ENCODE measurements at places on chromosomes 11 and 22.
A peak's percentile ranks its signal among the peaks of the same experiment; 100 is the strongest.

DNA sequence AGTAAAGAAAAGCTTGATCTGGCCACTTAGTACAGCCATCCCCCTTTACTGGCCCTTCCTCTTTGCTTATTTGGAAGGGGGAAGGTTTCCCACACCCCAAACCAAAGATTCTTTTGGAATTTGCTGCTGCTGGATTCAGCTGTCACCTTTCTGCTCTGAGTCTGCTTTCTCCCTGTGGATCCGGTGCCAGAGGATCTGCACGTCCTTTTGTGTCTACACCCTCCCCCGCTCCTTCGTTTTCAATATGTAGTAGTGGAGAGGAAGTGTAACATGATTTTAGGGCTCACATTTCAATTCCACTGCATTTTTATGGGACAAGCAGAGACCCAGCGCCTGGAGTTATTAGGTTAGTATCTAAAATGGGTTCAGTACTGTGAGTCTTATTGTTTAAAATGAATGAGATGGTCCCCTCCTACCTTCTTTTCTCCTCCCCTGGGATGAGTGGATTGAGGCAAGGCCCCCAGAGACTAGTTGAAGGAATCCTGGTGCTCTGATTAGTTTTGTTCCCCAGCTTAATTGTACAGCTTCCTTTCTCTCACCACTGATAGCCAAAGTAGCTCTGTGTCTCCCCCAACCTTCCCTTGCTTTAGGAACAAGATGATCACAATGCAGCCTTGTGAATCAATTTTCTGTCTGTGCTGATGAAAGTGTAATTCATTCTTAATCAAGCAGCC is 30.5 kb upstream of the CABP7 start:
- DNase-seq = no peak

- DNase-seq = no peak
These were observed 21.0 kb upstream of the AMOTL1 start for GRCh38 chr11:94747146-94747545.

DNA sequence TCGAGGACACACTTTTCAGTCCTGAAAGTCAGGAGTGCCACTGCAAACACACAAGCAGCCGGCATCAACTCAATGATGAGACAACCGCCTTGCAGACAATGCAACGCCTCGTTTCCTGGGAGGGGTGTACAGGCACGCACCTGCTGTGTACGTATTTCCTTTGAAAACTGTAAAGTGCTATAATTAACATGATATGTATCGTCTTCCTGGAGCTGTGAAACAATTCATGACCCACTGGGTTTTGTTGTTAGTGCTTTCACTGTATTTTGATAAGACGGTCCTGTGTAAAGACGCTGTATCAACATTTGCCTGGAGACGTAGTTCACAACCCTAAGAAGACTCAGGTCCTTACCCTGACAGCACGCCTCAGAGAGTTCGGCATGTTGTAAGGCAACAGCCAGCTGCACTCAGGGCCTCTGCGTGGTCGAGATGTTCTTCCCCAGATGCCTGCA is 105.7 kb upstream of the ANO1 start:
- DNase-seq = peak; percentile 58

DNA sequence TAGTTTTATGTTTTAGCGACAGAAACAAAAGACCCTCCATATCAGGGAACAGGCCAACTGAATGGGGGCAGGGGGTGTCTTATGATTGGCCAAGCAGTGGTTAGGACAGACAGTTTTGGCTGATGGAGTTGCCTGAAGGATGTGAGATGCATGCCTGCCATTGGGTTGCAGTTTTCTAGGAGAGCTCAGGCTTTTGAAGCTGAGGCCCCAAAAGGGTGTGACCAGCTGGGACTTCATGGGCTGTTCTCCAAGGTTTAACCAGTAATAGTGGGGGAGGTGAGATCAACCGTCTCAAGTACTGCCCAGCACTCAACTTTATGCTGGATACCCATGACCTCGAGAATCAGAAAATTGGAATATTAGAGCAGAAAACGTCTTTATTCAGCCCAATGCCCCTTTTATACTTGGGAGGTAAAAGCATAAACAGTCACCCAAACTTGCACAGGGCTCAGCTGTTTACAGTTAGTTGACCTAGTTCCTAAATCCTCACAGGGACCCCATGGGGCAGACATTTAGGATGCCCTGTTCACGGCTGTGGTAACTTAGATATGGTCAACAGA is 13.5 kb downstream of the DTX4 start:
- DNase-seq = no peak

DNA sequence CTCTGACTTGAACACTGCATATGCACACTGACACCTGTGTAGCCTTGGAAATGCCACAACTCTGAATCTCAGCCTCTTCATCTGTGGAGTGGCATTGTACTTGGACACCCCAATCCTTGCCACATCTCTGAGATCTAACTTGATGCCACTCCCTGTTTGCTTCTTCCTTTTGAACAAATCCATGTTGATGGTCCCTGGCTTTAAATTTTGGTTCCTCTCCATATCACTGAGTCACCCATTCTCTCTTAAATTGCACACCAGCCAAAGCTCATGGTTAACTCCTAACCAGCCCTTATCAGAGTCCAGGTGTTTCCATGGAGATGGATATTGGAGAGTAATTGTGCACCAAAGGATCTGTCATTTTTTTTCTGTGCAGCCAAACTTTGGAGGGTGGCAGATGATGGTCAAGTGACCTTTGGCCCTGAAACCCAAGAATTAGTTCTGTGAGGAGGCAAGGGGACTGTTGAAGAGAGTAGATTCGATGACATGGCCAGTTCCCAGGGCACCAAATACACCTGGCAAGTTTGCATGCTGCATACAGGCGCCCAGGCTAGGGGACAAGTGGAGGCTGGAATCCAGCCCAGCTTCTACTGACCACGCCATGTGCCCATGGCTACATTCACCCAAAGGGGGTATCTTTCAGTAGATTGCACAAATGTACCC is 25.1 kb upstream of the PAMR1 start:
- no peak for DNase-seq

- no peak for DNase-seq
These were observed 817.2 kb downstream of the FAM181B start for GRCh38 chr11:81916451-81916850.

GRCh38 chr11:26063915-26064314 is 268.0 kb upstream of the ANO3 start:
- DNase-seq = no peak

GRCh38 chr11:61404103-61404502 is 11.7 kb downstream of the TMEM216 start:
- DNase-seq = no peak

GRCh38 chr22:38397189-38398085 is 57.6 kb downstream of the KCNJ4 start:
- DNase-seq = no peak

- DNase-seq = no peak
These were observed 11.0 kb downstream of the MN1 start for GRCh38 chr22:27790376-27791158.

- no peak for DNase-seq
These were observed 9.3 kb downstream of the MMP13 start for GRCh38 chr11:102946237-102946636.

DNA sequence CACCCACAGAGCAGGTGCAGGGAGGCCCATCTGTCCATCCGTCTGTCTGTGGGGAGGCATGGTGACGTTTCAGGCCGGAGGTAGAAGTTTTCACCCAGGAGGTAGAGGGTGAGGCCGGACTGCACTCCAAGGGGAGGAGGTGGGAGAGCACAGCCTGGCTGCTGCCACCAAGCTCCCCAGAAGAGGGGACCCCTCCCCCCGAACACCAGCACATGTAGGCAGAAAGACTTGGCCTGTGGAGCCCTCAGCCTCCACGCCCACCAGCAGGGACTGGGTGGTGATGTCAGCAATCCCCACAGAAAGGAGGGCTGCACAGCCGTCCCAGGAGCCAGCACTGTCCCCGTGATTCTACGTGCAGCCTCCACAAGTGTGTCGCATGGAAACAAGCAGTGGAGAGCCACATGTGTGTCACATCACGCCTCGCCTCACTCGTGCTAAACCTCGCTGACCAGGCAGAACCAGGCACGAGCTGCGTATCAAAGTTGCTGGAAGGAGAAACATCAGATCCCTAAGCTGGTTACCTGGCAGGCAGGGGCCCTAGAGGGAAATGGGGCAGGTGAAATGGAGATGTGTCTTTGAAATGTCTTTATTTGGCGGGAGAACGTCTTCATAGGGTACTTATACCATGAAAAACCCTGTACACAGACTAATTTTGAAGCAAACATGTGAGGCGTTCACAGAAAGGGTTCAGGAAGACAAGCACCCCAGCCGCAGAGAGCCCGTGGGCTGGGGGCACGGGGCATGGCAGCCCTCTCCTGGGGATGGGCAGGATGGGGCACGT is 49.1 kb downstream of the CDKN1C start:
- no peak for DNase-seq

GRCh38 chr22:30591191-30591587 is 521 bp downstream of the PES1 start:
- DNase-seq = peak; percentile 6

DNA sequence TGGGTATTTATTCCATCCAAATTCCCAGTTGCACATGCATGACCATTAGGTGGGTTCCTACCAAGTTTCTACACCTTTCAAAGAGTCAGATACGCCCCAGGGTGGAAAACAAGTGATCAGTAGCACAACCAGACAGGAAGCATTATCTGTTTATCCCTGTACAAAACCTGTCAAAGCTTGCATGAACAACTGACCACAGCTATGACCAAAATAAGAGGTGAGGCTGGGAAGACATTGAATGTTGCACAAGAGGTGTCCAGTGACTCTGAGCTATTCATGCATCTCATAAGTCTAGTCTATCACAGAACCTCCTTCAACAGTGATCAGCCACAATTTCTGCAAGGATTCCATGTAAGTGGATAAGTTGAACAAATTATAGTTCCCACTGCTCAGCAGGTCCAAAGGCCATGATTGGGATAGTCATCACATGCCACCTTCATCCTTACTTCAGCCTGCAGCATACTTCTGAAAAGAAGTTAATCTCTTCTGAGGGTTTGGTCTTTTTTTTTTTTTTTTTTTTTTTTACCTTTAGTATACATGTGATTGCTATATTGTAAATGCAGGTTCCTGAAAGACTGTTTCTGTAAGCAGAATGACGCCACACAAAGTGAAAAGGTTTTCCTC is 28.0 kb upstream of the TMEM45B start:
- no peak for DNase-seq

DNA sequence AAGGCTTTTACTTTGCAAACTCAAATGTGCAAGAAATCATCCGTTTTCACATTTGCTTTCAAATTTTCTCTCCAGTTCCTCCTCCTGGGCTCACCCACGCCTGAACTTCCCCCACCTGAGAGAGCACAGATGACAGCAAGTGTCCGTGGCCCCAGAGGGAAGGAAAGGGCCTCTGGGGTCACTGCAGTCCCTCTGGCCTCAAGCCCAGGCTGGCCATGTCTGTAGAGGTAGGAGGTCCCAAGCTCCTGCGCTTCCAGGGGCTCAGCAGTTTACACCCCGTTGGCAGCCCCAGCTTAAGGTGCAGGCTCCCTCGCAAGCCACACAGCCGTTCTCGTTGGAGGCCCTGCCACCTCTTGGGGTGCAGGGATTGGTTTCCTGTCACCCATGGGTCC is 40.5 kb upstream of the PRDM11 start:
- DNase-seq = no peak

DNA sequence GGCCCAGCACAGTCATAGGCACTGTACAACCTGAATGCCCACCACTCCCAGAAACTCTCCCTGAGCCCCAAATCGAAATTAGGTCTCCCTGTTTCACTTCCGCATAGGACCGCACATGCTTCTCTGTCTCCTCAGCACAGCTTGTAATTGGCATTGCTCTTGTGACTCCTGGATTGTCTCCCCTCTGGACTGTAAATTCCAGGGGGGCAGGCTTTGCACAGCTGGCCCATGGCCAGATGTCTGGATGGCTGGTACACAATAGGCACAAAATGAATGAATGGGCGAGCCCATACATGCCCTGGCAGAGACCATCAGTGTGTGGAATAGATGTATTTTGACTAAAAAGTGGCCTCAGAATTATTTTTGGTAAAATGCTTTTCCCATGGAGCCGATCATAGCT is 63.3 kb upstream of the PHF21B start:
- DNase-seq = no peak

DNA sequence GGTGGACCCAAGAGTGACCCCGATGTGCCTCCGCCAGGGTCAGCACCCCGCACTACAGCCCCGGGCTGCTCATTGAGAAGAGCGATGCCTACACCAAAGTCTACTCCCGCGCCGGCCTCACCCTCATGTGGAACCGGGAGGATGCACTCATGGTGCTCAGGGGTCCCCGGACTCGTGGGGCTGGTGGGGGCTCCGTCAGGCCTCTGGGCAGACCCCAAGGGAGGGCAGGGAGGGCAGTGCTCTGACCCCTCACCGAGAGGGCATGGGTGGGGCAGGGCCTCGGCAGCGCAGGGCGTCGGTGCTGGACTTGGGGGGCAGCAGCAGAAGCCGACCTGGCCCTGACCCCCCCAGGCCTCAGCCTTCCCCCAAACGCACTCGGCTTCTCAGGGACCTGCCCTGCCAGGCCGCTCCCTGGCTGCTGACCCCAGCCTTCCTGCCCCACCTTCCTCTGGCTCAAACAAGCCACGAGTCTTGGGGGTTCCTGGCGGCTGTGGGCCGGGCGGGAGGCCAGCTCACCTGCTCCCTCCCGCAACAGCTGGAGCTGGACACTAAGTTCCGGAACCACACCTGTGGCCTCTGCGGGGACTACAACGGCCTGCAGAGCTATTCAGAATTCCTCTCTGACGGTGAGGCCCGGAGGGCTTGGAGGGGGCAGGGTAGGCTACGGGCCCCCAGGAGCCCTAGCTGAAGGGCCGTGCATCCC is 2.9 kb downstream of the MUC2 start:
- no peak for DNase-seq

DNA sequence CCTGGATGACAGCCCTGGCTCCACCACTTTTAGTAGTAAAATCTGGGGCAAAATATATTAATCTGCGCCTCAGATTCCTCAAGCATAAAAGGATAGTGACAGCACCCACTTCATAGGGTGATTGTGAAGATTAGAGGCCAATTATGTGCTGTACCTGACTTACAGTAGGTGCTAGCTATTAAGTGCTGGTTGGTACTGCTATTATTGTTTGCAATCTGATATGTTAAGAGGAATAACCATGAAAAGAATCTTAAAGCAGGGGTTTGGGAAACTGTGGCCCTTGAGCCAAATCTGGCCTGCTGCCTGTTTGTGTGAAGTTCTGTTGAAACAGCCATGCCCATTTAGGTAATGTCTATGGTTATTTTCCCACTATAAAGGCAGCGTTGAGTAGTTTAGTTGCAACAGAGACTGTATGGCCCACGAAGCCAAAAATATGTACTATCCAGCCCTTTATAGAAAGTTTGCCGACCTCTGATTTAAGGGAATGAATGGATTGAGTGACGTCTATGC is 44.7 kb upstream of the MN1 start:
- DNase-seq = no peak

DNA sequence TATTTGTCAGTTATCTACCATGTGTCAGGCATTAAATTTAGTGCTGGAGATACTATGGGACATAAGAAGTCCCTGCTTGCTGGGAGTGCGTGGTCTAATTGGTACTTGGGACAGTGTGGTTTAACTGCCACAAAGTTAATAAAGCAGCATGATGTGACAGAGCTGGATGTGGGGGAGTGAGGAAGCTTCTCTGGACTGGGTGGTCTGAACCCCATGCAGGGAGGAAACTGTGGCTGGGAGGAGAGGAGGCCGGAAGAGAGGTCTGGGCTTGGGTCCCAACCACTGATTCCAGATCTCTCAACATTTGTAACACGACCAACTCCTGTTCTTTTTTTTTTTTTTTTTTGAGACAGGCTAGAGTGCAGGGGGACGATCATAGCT is 37.1 kb downstream of the ST3GAL4 start:
- DNase-seq = no peak

GRCh38 chr11:29293825-29294224 is 723.0 kb downstream of the KCNA4 start:
- DNase-seq = no peak
